ENCODE measurements at places on chromosomes 5 and 9.

- no peak for DNase-seq
Measured at GRCh38 chr5:151742870-151743294, 15.5 kb downstream of the ATOX1 start.

GRCh38 chr9:105484226-105484625, 36.4 kb downstream of the FSD1L start:
- no peak for DNase-seq

DNA sequence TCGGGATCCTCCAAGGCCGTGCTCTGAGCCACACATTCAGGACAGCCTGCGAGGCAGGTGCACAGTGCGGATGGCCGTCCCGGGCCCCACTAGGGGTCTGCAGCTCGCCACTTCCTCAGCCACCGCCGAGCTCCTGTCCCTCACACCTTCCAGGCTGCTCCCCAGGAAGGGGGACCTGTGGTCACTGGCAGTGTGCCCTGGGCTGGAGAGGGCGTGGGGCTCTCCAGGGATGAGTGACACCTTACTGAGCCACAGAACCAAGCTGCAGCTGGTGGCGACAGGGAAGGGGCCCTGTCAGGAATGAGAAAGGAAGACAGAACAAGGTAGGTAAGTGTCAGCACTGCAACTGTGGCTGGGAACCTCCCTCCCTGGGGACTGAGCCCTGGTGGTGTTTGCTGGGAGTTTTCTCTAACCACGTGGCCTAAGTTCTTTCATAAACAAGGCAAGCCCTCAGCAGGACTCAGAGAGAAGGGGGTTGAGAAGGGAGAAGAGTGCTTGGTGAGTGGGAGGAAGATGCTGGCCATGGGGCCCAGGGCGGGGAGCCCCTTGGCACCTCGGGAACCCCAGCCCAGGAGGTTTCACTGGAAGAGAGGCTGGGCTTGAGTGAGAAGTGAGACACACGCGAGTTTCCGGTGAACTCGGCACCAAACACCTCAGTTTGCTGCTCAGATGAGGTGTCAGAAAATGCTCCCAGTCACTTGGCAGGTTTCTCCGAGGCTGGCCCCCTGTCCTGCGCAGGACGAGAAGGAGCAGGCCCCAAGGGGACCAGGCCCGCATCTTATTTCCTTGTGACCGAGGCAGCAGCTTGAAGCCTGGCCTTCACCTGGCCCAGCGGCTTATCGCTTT, 5.2 kb downstream of the IL13 start:
- DNase-seq = peak; percentile 22

GRCh38 chr9:89071591-89071990, 80.3 kb downstream of the S1PR3 start:
- DNase-seq = no peak

GRCh38 chr5:149594206-149594895, 13.1 kb downstream of the ARHGEF37 start:
- no peak for DNase-seq

DNA sequence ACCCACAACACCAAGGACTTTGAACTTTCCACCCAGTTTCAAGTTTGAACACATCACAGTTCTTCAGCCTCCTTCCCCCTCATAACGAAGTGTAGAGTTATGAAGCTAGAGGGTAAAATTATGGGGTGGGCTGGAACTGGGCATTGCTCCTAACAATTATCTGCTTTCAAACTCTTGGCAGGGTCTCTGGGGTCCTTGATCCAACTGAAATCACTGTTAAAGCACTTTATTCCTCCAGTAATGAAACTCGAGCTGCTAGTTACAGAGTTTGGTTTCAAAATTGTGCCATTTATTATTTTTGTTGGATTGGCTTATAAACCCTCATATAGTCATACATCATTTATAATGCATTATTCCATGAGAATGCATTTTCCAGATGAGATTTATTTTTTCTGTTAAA, 158.5 kb downstream of the RGS3 start:
- DNase-seq = no peak

GRCh38 chr5:50667023-50667652, 701 bp downstream of the PARP8 start:
- no peak for DNase-seq

- DNase-seq = no peak
Measured at GRCh38 chr9:131603711-131604439, 58.6 kb downstream of the PRRT1B start.

DNA sequence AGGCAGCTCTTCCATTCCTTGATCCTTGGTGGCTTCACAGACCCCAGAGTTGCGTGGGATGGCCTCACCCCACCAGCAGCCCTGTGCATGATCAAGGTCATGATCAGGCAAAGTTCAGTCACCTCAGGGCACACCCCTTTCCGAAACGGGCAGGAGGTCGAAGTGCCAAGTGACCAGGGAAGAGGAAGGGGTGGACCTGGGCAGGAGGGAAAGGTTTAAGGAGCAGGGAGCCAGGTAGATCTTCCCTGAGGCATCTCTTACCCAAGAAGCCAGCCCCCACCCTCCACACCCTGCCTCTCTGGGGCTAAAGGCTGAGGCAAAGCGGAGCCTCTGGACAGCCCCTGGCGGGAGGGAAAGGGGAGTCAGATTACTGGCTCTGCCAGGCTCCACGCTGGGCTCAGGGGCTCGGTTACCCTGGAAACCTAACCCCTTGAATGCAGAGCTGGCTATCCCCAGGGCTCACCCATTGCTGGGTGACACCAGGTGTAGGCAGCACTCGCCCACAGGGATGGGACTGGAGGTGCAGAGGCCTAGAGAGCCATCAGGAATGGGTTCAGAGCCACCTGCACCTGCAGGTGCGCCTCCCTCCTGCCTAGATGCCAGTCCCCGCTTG, 3.6 kb downstream of the MGAT4B start:
- no peak for DNase-seq

- DNase-seq = no peak
Measured at GRCh38 chr9:22682961-22683699, 236.5 kb downstream of the DMRTA1 start.

DNA sequence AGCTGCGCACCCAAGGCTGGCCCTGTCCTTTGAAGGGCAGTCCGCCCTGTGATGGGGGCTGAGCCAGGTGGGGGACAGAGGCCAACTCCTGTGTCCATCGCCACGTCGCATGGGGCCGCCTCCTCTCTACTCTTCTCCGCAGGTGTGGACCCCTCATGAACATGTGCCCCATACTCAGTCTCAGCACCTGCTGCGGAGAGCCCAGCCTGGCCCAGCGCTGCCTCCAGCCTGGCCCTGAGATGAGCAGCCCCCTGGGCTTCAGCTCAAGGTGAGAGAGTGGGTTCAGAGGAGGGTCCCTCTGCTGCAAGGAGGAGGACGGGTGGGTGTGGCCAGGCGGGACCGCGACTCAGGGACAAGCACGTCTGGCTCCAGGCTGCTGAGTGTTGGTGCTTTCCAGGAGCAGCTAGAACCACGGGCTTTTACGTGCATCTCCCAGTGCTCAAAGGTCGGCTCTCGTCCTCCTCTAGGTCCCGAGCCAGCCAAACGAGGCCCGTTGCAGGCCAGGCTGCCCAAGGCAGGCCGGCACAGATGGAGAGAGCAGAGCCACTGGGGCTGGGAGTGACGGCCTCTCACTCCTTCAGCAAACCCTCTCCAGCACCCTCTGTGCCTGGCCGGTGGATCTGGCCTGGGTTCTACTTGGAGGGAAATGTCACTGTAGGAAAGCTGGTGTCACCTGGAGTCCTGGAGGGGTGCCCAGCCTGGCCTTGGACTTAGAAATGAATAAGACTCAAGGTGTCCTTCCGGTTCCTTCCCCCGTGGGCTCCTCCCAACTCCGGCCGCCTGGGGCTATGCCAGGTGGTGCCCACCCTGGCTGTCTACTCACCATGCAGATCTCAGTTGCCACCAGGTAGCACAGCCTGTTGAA, 48.9 kb upstream of the RNF130 start:
- DNase-seq = no peak

DNA sequence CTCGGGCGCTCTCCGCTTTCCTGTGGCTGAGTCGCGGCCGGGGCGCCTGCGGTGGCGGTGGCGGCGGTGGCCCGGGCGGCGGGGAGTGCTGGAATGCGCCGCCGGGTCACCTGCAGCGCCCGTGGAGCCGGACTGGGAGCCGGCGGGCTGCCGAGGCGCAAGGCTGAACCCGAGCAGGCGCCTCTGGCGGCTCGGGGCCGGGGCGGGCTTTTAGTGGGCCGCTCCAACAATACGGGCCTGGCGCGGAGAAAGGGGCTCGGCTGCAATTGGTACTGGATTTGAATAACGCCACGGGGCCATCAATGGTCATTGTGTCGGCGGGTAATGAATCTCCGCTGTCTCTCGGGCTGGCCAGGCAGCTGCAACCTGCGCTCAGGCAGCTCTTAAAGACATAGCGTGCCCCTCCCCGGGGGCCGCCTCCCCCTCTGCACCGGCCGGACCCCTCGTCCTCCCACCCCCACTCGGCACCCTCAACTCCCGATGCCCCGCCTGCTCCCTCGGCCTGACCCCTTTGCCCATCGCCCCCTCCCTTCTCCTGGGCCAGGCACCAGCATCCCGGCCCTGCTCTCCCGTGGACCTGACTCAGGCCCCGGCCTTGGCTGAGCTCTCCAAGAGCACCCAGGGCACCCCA, 22.1 kb downstream of the URM1 start:
- no peak for DNase-seq

GRCh38 chr5:171762903-171763302, 22.7 kb upstream of the SMIM23 start:
- DNase-seq = no peak

GRCh38 chr9:16085167-16085726, 532.4 kb downstream of the CCDC171 start:
- no peak for DNase-seq

- DNase-seq = no peak
Measured at GRCh38 chr5:151258201-151258611, 5.2 kb downstream of the GM2A start.

DNA sequence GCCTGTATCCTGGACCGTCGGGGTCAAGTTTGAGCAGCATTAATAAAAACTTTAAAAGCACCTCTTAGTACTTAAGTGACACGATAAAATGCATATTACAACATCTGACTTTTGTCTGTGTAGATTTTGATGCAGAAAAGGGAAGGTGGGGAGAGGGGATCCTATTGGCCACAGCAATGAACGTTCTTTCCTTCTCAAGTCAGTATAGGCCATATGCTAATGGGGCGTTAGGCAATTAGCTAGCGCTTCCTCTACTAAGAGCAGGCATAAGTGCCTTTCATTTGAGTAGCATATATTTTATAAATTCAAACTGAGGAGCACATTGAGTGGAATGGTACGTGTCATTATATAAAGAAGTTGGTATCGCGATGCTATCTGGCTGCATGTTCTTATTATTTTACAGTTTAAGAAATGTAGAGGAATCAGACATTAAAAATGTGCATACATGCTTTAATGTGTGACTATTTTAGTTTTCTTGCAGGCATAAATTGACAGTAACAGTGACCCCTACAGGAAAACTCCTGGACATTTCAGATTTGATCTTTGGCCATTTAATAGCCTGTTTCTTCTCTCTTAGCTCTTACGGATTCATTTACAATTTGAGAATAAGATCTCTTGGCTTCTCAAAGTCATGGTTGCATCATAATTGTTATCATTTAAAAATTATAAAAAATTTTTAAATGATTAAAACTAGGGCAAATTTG, 1.1 kb upstream of the GNA14 start:
- DNase-seq = no peak

DNA sequence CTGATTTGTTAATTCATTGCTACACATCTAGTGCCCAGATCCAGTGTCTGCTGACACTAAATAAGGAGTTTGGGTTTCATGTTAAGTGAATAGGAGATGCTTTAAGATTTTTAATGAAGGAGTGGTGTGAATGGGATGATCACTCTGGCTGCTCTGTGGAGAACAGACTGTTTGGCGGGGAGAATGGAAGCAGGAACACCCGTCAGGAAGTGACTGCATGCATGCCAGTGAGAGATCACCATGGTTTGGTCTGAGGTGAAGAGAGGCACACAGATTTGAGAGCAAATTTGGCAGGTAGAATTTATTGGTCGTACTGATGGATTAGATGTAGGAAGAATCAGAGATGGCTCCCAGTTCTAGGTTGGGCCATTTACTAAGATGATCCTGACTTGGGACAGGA, 19.8 kb downstream of the ATP6V0E1 start:
- DNase-seq = no peak

DNA sequence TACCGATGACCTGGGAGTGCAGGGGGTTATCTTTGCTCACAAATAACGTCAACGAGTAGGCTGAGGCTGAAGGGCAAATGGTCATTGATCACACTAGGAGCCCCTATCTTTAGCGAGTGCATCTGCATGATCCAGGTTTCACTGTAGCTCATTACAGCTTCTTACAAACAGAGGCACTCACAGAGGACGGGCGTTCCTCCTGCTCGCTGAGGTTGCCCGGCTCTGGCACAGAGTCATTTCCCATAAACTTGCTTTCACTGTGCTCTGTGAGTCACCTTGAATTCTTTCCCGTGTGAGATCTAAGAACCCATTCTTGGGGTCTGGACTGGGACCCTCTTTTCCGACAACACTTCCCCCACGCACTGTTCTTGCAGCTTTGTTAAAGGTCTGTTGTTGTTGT, 1.9 kb upstream of the PAEP start:
- DNase-seq = no peak

DNA sequence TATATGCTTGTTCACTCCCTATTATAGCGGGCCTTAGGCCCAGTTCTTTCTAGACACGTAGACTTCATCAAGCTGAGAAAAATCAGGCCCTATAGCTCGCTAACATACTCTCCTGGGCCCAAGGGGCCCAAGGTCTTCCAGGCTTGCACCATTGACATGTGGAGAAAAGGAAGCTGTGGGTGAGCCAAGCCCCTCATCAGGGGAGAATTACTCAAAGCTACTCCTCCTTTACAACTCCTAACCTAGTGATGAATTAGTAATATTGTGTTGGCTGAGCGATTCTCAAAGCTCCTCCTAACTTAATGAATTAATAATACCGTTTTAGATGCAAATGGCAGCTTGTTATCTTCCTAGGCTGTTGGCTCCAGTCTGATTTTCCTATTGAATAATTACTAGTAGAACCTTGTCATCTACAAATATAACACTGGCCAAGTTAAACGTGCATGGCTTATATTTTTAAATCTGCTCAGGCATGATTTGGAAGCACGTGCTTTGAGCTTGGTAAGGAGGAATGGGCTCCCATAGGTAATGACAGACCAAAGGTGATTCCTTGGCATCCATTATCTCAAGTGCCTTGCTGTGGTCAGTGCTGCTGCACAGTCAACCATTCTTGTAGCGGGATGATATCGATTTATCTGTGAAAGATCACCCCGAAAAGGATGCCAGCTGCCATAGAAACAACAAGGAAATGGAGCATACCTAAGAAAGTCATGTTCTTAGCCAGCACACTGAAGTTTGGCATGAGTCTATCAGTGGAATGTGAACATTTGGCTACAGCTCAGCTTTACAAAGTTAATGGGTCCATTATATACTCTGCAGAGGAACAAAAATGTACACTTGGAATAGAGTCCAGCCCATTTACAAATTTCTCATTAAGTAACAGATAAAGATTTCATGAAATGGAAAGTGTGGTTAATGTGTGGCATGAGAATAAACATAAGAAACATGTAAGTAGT, 23.8 kb downstream of the LVRN start:
- DNase-seq = no peak

DNA sequence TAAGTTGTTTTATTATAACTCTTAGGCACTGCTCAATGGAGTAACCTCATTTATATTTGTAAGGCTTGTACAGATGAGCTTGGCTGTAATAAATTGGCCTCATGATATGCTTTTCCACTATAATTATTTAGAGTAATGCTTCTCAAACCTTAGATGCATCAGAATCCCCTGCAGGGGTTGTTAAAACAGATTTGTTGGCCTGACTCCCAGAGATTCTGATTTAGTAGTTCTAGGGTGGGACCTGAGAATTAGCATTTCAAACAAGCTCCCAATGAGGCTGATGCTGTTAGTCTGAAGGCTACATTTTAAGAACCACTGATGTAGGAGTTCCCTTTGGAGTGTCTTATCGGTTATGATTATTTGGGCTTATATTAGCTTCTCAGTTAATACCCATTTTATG, 38.2 kb upstream of the ARSB start:
- no peak for DNase-seq

- no peak for DNase-seq
Measured at GRCh38 chr9:124507880-124508423, 753 bp upstream of the NR5A1 start.
